ENCODE measurements at places on chromosomes 13 and 19.

DNA sequence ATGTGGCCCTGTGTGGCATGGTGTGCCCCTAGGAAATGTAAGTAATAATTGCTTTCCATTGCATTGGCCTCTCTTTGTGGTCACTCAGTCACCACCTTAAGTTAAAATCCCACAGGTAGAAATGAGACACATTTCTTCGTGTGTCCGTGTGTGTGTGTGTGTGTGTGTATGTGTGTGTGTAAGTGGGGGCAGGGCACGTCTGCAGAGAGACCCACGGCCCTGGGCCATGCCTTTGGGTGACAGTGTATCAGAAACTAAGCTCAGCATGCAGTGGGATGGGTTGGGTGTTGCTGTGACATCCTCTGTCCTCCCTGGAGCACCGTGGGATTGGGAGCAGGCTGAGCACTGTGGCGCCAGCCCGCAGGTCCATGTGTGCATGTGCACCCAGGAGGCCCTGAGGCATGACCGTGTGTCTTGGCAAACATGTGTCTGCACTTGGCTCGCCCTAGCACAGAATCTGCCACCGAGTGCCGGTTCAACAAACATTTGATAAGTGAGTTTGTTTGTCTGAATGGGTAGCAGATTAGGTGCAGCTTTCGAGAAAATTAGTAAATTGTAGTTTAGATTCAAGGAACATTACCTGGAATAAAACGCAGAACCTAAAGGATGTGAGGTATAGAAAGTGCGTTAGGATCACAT, 91.8 kb downstream of the WTIP start:
- DNase-seq = no peak

GRCh38 chr19:38596057-38596981, 21.4 kb downstream of the MAP4K1 start:
- DNase-seq = no peak

DNA sequence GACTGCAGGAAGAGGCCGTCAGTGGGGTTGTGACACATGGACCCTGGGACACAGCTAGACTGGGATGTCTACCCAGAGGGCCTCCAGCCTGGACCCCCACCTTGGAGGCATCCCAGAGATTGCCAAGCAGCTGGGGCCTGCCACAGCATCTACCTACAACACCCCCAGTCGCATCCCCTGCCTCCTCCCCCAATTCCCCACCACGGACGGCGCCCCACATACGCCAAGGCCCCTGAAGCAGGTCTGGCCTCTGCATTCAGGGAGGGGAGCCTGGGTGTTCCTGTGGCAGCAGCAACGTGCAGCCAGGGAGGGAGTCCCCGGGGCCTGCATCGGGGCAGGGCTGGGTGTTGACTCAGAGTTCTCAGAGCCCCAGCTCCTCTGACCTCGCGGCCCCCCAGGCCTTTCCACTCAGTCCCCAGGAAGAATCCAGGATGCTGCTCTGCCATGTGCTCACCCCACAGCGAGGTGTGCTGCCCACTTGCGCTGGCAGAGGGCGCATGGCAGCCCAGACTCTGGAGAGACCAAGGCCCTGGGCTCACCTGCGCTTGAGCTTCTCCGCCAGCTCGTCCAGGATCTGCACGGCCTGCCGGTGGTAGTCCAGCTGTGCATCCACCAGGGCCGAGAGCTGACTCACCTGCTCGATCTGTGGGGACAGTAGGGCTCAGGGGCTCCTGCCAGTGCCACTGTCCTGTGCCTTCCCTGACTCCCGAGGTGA, 19.6 kb downstream of the MPND start:
- no peak for DNase-seq

DNA sequence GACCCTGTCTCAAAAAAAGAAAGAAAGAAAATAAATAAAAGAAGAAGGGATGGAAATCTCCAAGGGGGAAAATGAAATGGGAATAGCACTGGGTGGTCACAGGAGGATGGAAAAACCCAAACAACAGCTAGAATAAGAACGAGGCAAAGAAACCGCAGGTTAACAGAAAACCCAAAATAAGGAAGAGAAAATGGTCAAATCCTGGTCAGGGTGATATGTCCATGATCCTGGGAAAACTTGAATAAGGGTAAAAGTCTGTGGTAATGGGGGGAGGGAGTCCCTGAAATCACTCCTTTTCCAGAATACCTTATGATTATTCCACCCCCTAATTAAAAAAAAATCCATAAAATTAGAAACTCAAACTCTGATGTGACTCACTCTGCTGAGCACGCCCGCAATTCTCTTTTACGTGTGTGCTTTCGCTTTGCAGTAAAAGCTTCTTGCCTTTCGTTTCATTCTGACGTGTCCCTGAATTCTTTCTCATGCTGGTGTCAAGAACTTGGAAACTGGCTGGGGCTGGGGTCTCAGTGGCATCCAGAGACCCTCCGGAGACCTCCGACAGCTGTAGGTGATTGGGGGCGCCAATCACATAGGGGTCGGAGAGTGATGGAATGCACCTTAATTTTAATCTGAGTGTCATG, 4.3 kb upstream of the NAXD start:
- DNase-seq = no peak

- DNase-seq = peak; percentile 71
Measured at GRCh38 chr19:55643003-55643886, at the start of gene ZNF581. Gene ZNF581, plus strand, starts transcription at chr19:55643649. Its CDS starts 923 bp downstream, at chr19:55644572.

DNA sequence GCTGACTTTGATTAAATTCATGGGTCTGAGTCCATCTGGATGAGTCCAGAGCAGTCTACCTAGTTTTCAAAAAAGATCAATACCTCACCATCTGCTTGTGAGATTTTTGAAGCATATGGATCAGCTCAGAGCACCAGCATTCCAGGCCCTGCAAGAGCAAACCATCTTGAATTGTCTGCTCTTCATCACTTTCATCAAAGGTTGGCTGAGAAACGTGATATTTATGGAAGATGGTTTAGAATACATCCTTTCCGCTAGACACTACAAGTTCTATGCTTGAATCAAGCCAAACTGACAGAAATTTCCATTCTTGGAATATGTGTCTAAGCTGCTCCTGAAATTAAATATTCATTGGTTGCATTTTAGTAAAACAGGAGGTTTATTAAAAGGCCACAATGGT, 190.3 kb downstream of the KCNRG start:
- DNase-seq = no peak

GRCh38 chr19:7917267-7918061, 2.7 kb upstream of the SNAPC2 start:
- peak; percentile 45 for DNase-seq

Data from activated CD4-positive, alpha-beta T cell treated with anti-CD3 and anti-CD28 coated beads for 1 hour (primary cell).